ENCODE measurements at places on chromosomes 7 and 10.
A peak's percentile ranks its signal among the peaks of the same experiment; 100 is the strongest.

DNA sequence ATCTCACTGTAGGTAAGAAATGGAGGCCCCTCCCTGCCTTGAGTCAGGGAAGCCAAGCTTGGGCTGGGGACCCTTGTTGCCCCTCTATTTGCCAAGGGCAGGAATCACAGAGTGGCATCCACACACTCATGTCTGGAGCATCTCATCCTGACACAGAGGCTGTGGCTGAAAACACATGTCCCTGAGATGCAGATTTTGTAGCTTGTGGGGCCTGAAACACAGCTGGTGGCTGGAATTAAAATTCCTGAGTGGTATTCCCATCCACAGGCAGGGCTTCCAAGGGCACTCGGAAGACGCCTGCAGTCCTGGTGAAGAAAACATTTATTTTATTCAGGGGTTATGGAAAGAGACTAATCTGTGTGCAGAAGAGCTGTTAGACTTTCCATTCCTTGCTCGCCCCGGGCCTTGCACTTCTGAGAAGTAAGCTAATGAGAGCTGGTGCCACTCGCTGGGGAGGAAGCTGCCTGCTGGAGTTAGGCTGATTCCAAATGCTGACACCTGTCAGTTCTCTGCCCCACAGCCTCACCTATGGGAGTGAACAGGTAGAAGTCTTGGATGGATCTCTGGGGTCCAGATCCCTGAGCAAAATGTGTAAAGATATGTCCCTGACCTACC lies 36.0 kb downstream of the C10orf120 start:
- no peak for DNase-seq

DNA sequence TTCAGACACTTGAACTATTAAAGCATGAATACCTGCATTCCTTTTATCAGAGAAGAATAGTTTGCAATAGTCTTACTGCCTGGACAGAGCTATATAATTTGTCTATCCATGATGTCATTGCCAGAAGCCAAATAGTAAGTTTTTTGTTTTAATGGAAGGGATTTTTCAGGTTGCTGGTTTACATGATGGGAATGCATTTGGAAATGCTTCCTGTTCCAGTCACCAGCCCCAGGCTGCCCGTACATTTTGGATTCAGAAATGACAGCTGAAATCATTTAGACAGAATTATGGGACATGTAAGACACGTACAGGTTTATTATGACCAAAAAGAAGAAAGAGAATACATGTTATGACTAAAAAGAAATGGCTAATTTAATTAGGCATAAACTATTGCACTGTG lies 293.1 kb downstream of the CDK14 start:
- DNase-seq: no peak

- no peak for DNase-seq
These were observed 6.2 kb upstream of the RRP12 start for GRCh38 chr10:97407211-97407951.

DNA sequence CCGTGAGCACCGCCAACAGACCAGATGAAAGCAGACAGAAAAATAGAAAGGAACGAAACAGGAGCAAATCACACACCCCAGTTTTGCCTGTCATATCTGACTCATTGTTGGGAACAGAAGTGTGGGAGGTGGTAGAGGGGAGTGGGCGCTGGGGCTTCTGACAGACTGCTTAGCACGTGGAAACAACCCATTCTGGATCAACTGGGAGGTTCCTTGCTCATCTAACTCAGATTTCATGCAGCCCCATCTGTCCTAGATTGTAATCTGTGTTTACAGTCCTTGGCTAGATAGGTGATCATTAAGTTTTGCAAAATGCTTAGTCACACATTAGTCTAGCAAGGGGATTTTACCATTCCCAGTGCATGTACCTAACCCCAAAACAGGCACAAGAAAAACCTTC lies 154.1 kb downstream of the NRP1 start:
- peak; percentile 80 for DNase-seq

GRCh38 chr7:104938741-104939390 lies 75.1 kb upstream of the KMT2E start:
- no peak for DNase-seq

- DNase-seq: no peak
These were observed 14.7 kb downstream of the HNRNPA2B1 start for GRCh38 chr7:26185844-26186180.

- no peak for DNase-seq
These were observed 757.0 kb upstream of the C7orf33 start for GRCh38 chr7:147833557-147833956.

GRCh38 chr7:139896288-139896687 lies 67.2 kb downstream of the TBXAS1 start:
- DNase-seq: no peak

DNA sequence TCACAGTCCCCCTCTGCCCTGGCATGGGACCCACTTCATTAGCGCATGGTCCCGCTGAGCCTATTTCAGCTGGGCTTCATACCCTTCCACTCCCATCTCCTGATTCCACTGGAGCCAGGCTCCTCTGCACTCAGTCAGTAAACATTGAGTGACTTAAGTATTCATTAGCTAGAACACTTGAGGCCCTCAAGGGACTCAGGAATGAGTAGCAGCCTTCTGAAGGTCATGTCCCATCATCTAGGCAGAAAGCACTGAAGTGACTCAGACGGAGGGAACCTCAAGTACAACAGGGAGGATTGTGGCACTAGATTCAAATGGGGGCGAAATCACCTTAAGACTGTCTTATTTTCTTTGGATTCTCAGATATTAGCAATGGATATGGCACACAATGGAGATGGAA lies 186.6 kb upstream of the INHBA start:
- DNase-seq: no peak

GRCh38 chr7:112205343-112206237 lies 609 bp downstream of the DOCK4 start:
- peak; percentile 66 for DNase-seq

- DNase-seq: no peak
These were observed 40.8 kb downstream of the NRP1 start for GRCh38 chr10:33293531-33294170.

DNA sequence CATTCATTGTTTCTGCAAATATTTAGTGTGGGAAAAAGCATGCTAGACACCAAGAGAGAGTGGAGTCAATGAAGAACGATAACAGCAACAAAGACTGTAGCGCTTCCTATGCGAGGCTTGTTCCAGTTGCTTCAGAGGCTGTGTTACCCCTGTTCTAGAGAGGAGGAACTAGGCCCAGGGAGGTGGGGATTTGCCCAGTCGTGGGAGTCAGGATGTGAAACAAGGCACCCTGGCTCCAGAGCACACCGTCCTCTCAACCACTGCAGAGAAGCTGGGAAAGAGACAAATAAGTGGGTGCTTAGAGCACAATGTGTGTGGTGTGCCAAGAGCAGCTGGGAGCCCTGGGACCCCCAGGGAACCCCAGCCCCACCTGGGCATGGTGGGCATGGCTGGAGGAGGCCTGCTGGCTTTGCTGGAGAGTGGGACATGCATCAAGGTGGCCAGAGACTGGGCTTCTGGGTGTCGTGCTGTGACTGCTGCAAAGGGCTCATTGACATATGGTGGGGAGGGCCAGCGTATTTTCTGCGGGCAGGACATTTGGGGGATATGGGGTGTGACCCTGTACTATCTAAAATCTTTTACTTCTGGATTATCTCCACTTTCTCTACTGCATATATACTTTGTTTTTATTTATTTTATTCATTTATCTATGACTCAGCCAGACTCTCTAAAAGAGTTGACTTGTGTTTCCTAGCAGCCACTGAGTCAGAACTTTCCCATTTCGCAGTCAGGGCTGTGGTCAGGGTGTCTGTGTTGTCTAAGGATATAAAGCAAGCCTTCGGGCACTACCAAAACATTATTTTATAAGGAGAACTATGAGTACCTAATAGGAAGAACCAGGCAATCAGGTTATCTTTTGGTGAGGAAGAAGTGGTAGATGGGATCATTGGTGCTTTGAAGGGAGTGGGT lies 95.4 kb downstream of the TCF7L2 start:
- no peak for DNase-seq

GRCh38 chr7:157224627-157225026 lies 85.9 kb downstream of the UBE3C start:
- peak; percentile 24 for DNase-seq

- DNase-seq: no peak
These were observed 105.5 kb downstream of the CHN2 start for GRCh38 chr7:29300026-29300480.

- DNase-seq: no peak
These were observed 672.9 kb downstream of the MAGI2 start for GRCh38 chr7:78780560-78780959.

GRCh38 chr7:127946847-127947246 lies 84.4 kb downstream of the LRRC4 start:
- no peak for DNase-seq

DNA sequence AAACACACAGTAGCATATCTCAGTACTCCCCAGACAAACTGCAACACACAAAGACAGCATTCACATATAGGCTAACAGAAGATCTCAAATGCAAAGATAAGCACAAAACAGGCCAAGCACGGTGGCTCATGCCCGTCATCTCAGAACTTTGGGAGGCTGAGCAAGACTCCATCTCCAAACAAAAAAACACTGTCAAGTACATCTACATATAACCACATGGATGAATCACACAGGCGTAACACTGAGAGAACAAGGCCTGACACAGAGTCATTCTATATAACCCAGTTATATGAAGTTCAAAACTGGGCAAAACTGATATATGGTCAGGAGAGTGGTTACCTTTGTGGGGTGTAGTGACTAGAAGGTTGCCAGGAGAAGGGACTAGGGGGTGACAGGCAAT lies 506.4 kb downstream of the KCNMA1 start:
- no peak for DNase-seq

GRCh38 chr10:73991884-73992245 lies 6.1 kb upstream of the VCL start:
- no peak for DNase-seq

DNA sequence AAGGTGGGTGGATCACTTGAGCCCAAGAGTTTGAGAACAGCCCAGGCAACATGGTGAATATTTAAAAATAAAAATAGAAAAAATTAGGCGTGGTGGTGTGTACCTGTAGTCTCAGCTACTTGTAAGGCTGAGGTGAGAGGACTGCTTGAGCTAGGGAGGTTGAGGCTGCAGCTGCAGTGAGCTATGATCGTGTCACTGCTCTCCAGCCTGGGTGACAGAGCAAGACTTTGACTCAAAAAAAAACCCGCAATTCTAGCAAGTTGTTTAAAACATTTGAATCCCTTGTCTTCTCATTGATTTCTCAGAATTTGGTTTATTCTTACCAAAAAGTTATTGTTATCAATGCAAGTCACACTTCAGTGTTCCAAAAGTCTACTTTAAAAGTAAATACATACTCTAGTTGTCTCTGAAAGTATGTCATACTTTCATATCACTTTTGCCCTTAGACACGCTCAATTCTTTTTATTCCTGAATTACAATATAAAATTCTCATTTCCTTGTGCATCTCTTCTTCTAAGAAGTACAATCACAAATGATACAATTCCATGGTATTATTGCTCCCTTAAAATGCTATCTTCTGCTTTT lies 6.3 kb downstream of the EPC1 start:
- DNase-seq: no peak

DNA sequence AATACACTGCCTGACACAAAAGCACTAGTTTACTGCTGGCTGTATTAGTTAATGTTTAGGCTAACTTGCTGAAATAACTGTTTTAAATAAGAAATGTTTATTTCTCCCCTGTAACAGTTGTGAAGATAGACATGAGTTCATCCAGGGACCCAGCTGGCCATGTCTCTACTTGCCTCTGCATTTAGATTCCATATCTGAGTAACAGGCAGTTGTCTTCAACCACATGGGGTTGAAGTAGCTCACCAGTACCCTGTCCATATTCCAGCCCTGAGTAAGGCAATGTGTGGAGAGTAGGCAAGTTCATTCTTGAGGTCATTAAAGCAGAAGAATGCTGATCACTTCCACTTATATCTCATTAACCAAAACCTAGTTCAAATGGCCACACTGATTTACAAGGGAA lies 31.1 kb upstream of the RSBN1L start:
- DNase-seq: no peak

DNA sequence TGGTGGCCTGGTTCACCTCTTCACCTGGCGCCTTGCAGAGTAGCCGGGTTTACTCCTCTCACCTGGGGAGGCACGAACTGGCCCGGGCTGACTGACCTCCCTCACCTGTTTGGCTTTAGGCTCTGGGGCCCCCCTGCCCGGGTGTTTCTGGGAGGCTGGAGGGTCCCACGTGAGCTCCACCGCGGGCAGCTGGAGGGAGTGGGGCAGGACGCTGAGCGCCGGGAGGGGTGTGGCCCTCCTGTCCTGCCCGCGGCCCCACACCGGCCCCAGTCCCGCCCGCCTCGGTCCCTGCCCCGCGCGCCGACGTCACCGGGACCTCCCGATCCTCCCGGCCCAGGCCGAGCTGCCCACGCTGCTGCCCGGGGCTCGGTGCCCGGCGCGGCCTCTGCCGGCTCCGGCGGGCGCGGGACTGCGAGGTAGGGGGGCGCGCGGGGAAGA lies at the start of gene AMZ1:
AMZ1 (plus strand) TSS at position 322 of the 438 bp plus-strand sequence. CDS start 12,250 bp downstream, outside the sequence.
- DNase-seq: no peak

GRCh38 chr7:98418636-98419315 lies 17.9 kb upstream of the BAIAP2L1 start:
- DNase-seq: no peak

DNA sequence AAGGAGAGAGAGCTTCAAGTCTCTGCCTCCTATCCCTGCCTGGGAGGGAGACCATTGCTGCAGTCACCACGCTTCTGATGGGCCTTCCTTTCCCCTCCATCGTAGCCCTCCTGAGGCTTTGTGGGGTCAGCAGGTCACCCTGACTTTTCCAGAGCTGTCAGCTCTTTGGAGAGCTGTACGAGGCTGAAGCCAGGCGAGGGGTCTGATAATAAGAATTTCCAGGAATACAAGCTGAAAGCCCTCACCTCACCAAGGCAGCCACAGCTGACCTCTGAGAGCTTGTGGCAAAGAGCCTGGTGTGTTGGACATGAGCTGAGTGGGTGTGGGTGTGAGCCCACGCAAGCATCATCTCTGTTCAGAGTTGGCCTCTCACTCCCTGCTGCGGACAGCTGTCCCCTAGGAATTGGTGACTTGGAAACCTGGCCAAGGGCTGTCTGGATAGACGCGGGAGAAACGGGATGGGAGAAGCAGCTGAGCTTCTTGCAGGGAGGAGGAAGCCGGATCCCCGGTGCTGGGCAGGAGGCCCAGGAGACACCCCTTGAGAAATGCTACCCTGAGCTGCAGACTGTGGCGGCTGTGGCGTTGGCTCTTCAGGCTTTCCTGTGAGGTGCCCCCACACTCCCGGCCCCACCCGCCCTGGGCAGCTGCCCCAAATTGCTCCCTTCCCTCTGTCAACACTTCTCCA lies 122.1 kb upstream of the BTBD16 start:
- no peak for DNase-seq

- no peak for DNase-seq
These were observed 34.2 kb upstream of the POM121L12 start for GRCh38 chr7:53001221-53001620.

- no peak for DNase-seq
These were observed 525.2 kb downstream of the LRMDA start for GRCh38 chr10:75956624-75957023.

All from putamen (tissue), 1 donor.